ENCODE measurements at places on chromosomes 12 and 14.
A peak's percentile ranks its signal among the peaks of the same experiment; 100 is the strongest.

DNA sequence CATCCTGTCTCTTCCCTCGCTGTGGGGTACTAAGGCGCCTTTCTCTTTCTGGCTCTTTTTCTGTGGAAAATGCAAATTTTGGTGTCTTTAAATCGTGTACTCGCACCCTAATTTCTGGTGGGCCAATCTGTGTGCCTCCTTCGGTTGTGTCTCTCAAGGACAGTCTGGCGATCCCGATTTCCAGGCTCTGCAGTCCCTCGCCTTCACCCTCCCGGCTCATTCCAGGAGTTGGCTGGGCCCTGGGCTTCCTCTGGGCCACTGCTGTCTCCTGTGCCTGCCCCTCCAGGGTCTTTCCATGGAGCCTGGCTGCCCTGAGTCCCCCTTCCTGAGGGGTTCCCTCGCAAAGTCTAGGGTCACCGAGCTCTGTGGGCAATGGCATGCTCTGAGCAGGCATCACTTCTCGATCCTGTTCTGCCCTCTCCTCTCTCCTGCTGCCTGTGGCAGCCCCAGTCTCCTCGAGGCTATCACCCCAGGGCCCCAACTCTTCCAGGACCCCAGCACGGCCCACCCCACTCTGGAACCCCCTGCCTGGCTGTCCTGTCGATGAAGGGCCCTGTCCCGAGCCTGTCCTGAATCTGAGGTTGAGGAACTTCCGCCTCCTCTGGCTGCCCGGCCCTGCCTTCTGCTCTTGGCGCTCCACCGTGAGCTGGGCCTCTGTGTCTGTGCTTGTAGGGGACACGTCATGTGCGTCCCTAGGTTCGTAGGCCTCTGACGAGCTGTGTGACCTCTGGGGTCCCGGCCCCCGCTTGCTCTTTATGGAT is 24.1 kb downstream of the AHNAK2 start:
- no peak for DNase-seq

DNA sequence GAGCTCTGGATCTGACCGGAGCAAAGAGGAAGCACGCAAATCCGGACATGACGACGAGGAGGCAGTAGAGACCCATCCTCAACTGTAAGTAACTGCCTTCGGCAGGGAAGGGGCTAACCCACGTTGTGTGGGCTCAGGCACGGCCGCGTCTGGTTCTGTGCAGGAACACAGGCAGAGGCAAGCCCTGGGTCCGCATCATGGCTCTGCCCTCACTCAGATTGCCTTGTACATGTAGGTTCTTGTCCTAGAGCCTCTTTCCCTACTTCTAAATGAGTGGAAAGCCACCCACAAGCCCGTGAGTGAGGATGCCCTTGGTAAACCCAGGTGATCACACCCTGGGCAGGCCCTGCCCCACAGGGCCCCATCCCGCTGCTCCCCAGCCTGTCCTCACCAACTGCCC is 8.9 kb upstream of the RPLP0 start:
- DNase-seq, result no peak

- DNase-seq, result peak; percentile 77
These were observed 166.7 kb downstream of the RAD51B start for GRCh38 chr14:67986131-67986841.

DNA sequence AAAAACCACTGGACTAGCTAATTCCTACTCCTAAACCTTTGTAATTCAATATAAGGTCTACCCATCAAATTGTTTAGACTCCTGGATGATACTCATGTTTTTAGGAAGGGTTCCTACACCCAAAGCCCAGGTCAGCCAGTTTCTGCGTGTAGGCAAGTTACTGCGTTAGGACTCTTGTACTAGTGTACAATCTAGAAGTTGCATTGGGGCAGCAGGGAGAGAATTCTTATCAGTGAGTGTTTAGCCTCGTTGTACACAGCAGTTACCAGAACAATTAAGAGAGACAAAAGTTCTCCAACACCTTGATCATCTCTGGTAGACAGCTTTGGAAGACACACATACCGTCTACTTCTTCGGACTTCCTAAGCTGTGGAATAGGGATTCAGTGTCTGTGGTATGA is 29.2 kb downstream of the FBXL14 start:
- DNase-seq, result no peak

DNA sequence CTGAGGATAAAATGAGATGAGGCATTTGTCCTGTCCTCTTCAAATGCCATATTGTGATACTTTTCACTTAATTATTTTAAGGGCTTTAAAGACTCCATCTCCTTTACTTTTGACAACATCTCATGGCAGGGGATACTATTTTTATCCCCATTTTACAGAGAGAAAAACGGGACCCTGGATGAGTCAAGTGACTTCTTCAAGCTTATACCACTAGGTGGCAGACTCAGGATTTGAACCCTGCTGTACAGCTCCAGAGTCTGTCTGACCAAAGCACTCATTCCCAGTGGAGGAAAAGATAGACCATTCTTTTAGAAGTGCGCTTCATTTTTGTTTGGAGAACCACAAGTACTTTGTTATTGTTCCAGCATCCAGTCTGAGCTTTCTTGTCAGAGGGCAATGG is 1.7 kb upstream of the SMOC1 start:
- no peak for DNase-seq

DNA sequence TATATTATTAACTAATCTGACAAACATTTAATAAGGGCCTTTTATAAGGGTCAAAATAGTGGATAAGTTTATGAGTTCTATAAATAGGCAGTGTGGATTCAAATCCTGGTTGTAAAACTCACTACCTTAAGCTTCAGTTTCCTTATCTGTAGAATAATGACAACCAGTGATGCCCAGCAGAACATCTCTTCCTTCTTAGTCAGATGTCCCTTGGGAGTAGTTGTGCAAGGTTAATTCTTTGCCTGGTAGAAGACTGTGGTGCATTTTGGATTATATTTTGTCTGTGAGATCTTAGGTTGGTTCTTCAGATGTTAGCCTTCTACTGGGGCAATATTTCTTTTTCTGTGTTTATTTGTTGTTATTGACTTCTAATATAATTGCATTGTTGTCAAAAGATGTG is 59.5 kb downstream of the ARID2 start:
- DNase-seq, result peak; percentile 82

All from fibroblast of skin of scalp (primary cell).